ENCODE measurements at places on chromosomes 4 and X.

- DNase-seq: no peak
Observed at GRCh38 chr4:52729586-52729985, 21.6 kb downstream of the ERVMER34-1 start.

- DNase-seq: no peak
Observed at GRCh38 chrX:29082558-29082957, 495.3 kb downstream of the IL1RAPL1 start.

DNA sequence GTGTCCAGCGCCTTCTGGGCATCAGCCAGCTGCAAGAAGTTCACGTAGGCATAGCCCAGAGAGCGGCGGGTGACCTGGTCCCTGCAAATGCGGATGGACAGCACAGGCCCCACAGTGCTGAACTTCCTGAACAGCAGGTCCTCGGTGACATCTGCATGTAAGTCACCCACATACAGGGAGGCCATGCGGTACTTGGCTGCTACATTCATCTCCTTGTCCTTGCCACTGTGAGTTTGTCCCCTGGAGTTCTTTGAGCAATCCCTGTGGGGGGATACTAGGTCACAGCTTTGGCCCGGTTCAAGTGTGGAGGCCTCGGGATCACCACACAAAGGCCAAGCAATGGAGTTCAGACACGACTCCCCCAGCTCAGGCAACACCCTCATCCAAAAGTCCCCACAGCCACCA lies 776 bp downstream of the PABPC4L start:
- no peak for DNase-seq

DNA sequence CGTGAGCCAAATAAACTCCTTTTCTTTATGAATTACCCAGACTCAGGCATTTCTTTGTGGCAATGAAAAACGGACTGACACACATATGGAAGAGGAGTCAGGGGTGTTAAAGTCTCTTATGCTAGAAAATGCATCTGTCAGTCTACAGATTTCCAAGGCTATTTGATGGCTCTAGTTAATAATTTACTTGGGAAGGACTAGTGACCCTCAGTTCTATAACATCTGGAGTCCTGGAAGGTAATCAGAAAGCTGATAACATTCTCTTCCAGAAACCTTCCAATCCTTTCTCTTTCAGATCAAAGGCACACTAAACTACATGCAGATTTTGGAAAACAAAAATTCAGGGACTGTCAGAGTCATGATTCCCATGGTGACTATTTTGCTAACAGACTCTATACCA lies 142.0 kb upstream of the TEX13D start:
- DNase-seq: no peak

- DNase-seq: no peak
Observed at GRCh38 chr4:183332447-183332846, 10.2 kb upstream of the CLDN24 start.

- no peak for DNase-seq
Observed at GRCh38 chrX:37781081-37781480, 1.2 kb downstream of the CYBB start.

DNA sequence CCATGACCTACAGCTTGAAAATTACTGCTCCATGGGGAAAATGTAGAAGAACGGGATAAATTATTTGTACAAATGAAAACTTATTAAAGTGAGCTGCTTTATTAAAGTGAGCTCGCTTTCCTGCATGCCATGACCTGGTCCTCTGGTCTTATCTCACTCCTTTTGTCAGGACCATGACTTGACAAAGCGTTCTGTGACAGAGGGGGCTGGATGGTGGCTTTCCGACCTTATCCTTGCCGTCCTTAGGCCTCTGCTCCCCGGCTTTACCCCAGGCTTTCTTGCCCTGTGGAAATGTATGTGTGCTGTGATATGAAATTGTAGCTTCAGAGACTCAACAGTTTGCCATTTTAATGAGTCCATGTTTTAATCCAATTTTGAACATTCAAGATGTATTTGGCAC lies 44.0 kb upstream of the FBXW7 start:
- DNase-seq: no peak

GRCh38 chr4:132316738-132317137 lies 832.4 kb upstream of the PCDH10 start:
- no peak for DNase-seq

- DNase-seq: no peak
Observed at GRCh38 chr4:108902769-108903168, 139.9 kb upstream of the ETNPPL start.

DNA sequence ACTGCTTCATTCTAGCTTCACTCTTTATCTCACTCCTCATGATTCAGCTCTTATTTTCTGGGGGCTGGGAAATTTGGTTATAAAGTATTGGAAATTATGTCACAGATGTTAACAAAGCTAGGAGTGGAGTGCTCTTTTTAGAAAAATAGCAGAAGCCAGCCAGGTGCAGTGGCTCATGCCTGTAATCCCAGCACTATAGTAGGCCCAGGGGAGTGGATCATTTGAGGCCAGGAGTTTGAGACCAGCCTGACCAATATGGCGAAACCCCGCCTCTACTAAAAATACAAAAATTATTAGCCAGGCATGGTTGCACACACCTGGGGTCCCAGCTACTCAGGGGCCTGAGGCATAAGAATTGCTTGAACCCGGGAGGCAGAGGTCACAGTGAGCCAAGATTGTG lies 97.2 kb upstream of the GUCY1A1 start:
- DNase-seq: no peak

GRCh38 chr4:48138936-48139335 lies 4.9 kb upstream of the TXK start:
- DNase-seq: no peak

DNA sequence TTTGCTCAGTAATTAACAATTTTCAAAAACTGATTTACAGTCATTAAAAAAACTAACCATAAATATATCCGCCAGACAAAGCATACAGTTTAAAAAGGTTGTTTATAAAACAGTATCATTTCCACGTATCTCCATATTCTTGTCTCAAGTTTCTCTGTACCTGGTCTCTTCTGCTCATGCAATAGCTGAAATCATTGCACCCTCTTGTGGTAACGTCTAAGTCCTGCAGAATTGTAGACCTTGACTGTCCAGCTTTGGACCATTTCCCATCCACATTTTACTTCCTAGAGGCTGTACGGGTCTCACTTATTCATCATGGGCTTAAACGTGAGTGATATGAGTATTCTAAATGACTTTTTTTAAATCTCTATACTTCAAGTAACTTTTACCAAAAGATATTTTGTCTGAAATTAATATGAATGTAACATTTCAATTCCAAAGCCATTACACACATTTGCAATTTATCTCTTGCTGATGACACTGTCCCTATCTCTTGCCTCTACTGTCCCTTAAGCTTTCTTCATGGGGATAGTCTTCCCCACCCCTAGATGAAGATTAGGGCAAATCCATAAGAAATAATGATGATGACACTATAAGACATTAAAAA lies 118.5 kb downstream of the BTC start:
- DNase-seq: peak; percentile 9

- no peak for DNase-seq
Observed at GRCh38 chrX:34687095-34687494, 30.0 kb upstream of the TMEM47 start.

GRCh38 chr4:165124488-165124887 lies 11.8 kb upstream of the TMEM192 start:
- no peak for DNase-seq

GRCh38 chr4:34422472-34423175 lies 1821.7 kb downstream of the ARAP2 start:
- DNase-seq: no peak

GRCh38 chr4:42817913-42818312 lies 74.6 kb upstream of the GRXCR1 start:
- no peak for DNase-seq

DNA sequence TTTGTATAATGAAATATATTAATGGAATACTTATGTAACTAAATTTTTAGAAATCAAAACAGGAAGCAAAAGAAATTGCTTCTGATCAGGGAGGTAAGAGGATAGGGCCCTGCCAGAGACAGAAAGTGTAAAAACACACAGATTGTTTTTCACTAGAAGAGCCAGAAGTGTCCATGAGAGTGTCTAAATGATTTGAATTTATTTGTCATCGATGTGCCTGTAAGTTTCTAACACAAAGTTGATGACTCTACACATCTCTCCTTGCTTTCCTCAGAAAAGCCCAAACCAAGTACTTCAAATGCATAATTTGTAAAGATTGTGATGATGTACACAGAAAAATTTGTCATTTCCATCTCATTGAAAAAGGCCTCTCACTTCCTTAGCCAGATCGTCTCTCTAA lies 80.6 kb downstream of the TMEM156 start:
- DNase-seq: no peak

GRCh38 chrX:13013363-13014110 lies 30.9 kb downstream of the FAM9C start:
- peak; percentile 34 for DNase-seq

DNA sequence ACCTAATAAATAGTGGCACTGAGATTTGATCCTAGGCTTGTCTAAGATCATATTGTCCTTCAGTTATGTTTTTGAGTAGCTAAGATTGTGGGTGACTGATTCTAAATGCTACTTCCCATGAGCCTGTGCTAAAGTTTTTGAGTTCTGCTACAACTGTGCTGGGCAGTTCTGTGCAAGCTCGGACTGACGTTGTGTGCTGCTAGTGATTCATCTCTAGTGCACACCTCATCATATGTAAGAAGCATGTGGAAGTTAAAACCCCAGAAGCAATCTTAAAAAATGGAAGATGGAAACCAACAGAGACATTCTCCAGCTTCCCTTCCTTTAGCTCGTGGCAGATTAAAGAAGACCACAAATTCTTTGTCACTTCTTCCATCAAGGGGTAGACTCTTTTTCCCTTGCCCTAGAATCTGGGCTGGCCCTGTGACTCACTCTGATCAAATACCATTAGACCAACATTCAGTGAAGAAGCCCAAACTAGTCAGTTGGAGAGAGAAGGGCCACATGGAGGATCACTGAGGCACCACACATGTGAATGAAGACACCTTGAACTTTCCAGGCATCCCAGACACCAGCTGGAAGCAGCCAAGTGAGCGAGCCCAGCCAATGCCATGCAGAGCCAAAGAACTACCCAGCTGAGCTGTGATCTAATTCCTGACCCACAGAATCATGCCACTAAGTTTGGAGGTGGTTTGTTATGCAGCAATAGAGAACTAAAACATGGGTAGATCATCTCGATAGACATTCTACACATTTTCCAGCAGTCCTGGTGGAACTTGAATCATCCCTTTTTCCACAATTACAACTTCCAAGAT lies 16.8 kb downstream of the ARHGAP6 start:
- no peak for DNase-seq

DNA sequence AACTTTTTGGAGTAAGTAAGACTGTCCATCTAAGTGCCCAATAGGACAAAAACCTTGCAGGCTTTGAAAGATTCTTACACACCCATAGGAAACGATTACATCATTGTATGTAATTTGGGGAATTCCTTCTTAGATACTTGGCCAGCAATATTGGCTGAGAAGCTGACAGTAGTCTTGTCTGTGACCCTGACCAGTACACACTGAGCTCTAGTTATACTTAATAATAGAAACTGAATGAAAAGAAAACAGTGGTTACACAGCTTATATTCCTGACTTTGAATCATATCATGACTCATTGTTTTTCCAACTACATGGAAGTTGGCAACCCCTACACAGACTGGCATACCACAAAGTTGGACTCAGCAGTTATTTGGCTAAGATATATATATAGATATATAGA lies 7.1 kb upstream of the TLR2 start:
- no peak for DNase-seq

DNA sequence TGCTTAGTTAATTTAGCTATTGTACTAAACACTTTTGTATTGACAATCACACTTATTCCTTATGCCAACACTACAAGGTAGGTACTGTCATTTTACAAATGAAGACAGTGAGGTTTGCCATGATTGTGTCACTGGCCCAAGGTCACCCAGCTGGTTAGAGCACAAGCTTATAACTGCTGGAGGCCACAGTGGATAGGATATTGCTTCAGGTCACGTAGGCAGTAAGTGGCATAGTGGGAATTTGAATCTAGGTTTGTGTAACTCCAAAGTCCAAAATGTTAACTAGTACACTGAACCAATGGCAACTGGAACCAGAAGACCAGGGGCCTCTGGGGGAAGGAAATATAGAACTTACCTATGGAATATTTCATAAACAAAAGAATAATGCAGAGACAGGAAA lies 21.1 kb upstream of the PITX2 start:
- no peak for DNase-seq

- no peak for DNase-seq
Observed at GRCh38 chr4:155541716-155542115, 124.9 kb upstream of the GUCY1A1 start.

- DNase-seq: no peak
Observed at GRCh38 chr4:23516716-23517115, 373.1 kb downstream of the PPARGC1A start.

GRCh38 chrX:41148553-41148952 lies 63.3 kb downstream of the USP9X start:
- DNase-seq: no peak

DNA sequence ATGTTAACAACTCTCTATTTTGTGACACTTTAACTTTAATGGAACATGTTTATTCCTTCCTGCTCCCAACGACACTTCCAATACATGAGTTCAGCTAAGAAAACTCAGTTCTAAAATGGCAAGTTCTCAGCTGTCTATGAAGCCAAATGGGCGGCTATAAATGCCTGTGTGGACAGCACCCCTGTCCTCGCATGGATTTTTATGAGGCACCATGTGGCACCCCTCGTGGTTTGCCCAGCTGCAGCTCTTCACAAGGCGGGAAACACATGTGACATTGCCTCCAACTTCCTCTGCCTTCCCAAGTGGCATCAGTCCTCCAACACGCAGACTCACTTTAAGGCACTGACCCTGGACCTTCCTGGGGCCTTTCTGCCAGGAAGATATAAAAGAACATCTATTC lies 48.0 kb downstream of the SH3RF1 start:
- DNase-seq: no peak
